ENCODE measurements at places on chromosomes 7 and 10.

DNA sequence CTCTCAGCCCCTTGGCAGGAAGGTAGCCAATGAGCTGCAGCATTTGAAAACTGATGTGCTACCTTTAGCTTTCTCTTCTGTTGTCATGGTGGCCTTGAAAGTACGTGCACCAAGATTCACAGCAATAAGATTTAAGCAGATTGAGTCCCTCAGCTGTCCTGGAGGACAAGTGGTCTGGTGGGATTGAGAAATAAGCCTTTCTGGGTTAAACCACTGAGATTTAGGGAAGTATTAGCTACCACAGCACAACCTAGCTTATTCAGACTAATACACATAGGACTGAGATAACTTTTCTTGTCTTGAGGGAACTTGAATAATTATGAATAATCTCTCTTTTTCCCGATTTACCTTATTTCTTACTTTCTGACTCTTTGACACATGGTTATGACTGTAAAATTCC lies 324.0 kb downstream of the PTEN start:
- DNase-seq, result no peak

DNA sequence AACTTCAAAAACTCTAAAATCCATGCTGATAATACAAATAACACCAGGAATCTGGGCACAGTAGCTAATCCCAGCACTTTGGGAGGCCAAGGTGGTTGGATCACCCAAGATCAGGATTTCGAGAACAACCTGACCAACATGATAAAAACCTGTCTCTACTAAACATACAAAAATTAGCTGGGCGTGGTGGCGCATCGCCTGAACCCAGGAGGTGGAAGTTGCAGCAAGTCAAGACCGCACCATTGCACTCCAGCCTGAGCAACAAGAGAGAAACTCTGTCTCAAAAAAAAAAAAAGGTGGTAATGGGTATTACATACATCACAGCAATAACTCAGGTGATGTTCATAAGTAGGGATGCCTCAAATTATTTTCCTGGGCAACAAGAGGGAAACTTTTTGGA lies 315.0 kb upstream of the MEOX2 start:
- no peak for DNase-seq

GRCh38 chr10:121732656-121733445 lies 134.6 kb upstream of the FGFR2 start:
- DNase-seq, result no peak

- no peak for DNase-seq
Measured at GRCh38 chr7:142916508-142916907, 17.0 kb downstream of the TRPV5 start.

DNA sequence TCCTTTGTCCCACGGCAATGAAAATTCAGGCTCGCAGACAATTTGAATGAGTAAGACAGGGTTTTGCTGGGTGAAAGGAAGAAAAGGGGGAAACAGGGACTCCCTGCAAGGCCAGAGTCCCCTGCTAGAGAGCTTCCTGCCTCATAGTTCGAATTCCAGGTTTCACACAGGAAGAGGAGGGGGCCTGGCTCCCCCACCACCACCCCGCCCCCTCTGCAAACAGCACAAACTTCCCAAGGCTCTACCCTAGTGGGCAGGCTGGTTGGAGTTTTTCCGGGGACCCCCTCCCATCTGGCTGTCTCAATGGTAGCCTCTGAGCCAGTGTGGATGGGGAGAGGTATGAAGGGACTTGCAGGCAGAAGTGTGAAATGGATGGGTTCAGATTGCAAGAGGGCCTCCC lies 57.4 kb upstream of the NEBL start:
- DNase-seq, result no peak

DNA sequence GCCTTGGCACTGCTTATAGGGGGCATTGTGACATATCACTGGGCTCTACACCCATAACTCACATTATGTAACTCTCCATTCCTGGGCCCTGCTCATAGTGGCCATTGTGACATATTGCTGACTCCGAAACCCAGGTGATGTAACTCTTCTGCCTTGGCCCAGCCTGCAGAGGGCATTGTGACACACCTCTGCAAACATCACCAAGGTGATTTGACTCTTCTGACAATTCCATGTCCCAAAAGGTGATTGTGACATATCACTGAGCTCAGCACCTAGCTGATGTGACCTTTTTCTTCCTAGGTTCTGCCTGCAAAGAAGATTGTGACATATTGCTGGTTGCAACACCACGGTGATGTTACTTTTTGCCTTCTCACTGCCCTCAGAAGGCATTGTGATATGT lies 36.5 kb upstream of the ZNF680 start:
- DNase-seq, result no peak

GRCh38 chr7:17019106-17019505 lies 137.3 kb upstream of the AGR3 start:
- no peak for DNase-seq

DNA sequence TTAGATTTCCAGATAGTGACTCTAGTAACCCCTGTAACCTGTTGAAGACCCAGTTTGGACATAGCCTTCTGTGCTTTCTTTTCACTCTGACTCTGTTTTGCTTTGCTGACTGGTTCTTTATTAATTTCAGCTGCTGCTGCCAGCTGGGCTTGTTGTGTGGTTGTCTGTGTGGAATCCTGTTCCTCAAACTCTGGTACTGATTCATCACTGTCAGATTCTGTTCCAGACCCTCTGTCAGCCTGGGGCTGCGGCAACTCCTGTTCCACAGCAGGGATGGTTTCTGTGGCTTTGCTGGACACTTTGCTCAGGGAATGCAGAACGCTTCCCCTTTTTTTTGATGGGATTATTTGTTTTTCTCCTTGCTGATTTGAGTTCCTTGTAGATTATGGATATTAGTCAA lies 104.9 kb downstream of the SEC23IP start:
- DNase-seq, result no peak

GRCh38 chr7:37208528-37208927 lies 240.1 kb downstream of the ELMO1 start:
- DNase-seq, result peak; percentile 52

DNA sequence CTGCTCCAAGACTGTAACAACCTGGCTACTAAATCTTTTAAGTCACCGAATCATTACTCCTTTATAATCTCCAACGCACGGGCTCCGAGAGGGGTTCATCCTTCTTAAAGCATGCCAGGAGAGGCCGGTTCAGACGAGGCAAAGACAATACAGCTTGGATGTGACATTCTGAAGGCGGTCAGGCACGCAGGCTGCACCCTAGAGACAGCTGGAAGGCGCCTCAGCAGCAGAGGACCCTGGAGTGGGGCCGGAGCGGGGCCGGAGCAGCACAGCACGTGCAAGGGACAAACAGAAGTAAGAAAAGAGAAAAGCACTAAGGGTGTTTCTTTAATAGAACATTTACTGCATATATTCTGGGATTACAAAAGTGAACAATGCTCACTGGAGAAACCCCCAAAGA lies 97.8 kb upstream of the PPP2R2D start:
- no peak for DNase-seq

- peak; percentile 72 for DNase-seq
Measured at GRCh38 chr7:25259487-25260243, 31.4 kb upstream of the NPVF start.

GRCh38 chr10:95739056-95739455 lies 16.9 kb upstream of the ENTPD1 start:
- no peak for DNase-seq

GRCh38 chr7:114539575-114539974 lies 125.0 kb downstream of the FOXP2 start:
- DNase-seq, result no peak

DNA sequence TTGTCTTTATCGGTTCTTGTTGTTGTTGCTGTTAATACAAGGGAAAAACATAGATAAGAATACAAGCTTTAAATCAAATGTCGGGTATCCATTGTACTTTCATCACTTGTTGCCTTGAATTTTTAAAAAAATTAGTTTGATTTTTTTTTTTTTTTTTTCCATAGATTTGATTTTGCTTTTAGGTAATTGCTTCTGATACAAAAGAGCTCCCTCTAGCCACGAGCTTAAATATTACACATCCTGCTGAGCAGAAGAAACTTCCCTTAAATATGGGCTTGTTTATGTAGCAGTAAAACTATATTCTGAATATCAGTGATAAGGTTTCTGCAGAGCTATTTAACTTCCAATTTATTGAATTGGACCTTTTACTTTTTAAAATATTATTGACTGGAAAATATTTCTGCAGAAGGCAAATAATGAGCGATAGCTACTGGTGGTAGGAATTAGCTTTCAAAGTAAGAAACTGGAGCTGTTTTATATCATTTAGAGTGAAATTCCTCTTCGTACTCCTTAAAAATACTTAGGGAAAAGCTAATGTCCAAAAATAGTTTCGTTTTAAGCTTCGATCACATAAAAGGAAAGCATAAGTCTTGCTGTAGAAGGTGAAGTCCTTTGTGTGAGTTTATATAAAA lies 216.9 kb downstream of the POLR1F start:
- no peak for DNase-seq

DNA sequence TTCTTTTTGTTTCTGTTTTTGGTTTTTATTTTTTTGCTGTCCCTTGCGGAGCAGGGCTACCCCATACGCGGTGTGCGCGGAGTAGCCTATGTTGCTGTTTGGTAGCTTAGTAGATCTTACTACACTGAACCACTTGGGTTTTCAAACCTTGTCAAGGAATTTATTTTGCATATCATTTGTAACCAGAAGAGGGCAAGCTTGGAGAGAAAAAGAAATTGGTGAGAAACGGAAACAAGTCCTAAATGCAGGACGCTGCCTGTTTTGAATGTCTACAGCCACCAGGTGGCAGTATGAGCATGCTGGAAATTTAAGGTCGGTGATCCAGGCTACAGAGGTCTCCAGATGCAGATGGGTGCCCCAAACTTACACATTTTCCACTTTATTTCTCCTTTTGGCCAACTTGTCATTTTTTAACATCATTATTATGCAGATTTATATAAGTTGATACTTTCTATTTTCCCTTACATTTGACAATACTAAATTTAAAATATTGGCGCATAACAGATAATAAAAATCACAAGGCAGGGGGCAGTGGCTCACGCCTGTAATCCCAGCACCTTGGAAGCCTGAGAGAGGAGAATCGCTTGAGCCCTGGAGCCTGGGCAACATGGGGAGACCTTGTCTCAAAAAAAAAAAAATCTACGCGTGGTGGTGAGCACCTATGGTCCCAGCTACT lies 15.3 kb upstream of the TRA2A start:
- peak; percentile 89 for DNase-seq

DNA sequence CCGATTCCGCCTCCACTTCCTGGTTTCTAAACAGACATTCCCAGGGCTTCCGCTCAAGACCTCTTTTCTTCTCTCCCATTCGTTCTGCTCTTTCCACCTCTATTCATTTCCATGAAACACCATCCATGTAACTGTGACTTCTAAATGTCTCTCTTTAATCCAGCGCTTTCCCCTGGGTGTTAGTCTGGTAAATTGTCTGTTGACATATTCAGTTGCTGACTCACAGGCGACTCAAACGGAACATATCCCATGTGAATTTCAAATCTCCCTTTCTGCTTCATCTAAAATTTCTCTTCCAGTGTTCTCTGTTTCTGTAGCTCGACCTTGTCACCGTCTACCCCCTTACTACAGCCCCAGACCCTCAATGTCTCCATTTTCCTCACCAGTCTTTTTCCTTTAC lies 119.1 kb downstream of the PFKFB3 start:
- no peak for DNase-seq

GRCh38 chr7:129519464-129519863 lies 17.1 kb downstream of the SMKR1 start:
- no peak for DNase-seq

DNA sequence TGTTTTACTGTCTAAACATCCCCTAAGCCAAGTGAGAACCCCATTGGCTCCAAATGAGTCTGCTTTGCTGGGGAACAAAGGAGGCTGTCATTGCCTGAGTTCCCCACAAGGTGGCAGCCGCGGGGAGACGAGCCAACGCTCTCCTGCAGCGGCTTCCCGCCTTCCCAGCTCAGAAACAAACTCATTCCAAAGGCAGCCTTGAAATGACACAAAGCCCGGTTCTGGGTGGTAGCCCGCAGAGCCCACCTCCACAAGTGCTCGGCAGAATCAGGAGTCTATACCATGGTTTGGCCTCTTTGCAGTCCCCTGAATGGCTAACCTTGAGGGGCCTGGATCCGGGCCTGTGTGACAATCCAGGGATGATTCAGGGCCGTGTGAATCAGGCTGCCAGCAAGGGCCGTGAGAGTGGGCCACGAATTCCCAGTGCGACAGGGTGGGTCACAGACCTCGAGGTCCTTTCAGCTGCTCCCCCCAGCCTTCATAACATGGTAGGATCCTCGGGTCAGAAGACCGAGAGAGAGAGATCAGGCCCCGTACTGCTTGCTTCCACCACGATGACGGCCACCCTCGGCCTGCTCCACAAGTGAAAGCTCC lies 79.7 kb downstream of the DLG5 start:
- peak; percentile 64 for DNase-seq

- DNase-seq, result peak; percentile 45
Measured at GRCh38 chr7:12731214-12731656, 43.8 kb downstream of the ARL4A start.

- DNase-seq, result no peak
Measured at GRCh38 chr7:1514995-1515401, 10.8 kb upstream of the INTS1 start.

DNA sequence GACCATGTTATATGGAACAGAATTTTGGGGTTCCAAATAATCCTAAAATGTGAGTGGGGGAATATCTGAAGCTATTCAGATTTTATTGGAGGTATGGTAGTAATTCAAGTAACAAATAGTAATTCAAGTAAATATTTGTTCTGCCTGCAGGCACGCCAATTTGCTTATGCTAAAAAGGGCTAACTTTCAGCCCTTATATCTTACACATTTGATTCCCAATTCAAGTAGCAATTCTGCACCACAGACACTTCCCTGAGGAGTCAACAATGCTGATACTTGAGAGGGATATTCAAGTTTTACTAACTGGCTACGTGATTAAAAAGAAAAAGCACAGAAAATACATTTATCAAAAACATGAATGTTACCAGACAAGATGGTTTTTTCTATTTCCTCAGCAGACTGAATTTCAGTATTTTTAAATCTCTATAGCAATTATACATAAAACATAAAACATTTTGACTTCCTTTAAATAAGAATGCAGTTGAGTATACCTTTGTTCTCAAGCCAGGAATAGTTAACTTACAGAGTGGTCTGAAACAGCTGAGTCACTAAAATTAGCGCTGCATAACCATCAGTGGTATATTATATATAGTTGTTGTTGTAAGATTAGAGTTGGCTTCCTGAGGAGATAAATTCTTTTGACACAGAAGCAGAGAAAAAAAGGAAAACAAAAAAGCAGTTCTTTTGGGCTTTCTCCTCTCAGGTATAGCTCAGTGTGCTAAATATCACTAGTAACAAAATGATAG lies 33.9 kb downstream of the MTPN start:
- no peak for DNase-seq

- DNase-seq, result no peak
Measured at GRCh38 chr10:7895699-7896090, 77.4 kb downstream of the TAF3 start.

DNA sequence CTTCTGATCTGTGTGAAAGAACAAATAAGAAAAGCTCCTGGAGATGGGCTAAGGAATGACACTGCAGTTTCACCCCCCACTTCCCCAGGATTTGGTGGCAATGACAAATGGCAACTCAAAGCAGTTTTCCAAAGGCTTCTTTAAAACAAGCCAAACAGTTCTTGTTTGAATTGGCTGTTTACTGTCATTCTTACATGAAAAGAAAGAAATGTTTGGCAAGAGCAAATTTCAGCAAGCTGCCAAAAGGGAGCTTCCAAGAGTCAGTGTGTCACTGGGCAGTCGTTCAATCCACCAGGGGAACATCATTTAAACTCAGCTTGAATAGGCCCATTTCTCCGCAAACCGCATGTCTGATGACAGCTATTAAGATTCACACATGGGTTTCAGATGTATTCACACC lies 119.0 kb upstream of the RHOBTB1 start:
- no peak for DNase-seq

GRCh38 chr7:4056552-4057288 lies 625.4 kb upstream of the FOXK1 start:
- DNase-seq, result no peak

GRCh38 chr7:132072165-132072564 lies 504.1 kb downstream of the PLXNA4 start:
- no peak for DNase-seq

- peak; percentile 72 for DNase-seq
Measured at GRCh38 chr7:44631458-44632115, 25.2 kb downstream of the OGDH start.

Measured in CD4-positive, alpha-beta T cell treated with Interleukin-12 subunit alpha and Interleukin-12 subunit beta, for 1 hour (primary cell).